EL (cell line): ENCODE measurements at places on chromosomes 2 and 18.
A peak's percentile ranks its signal among the peaks of the same experiment; 100 is the strongest.

- peak; percentile 93 for DNase-seq
These were observed 12.4 kb downstream of the HS6ST1 start for GRCh38 chr2:128306081-128306930.

GRCh38 chr2:104656571-104657163 is 197.2 kb upstream of the POU3F3 start:
- no peak for DNase-seq

DNA sequence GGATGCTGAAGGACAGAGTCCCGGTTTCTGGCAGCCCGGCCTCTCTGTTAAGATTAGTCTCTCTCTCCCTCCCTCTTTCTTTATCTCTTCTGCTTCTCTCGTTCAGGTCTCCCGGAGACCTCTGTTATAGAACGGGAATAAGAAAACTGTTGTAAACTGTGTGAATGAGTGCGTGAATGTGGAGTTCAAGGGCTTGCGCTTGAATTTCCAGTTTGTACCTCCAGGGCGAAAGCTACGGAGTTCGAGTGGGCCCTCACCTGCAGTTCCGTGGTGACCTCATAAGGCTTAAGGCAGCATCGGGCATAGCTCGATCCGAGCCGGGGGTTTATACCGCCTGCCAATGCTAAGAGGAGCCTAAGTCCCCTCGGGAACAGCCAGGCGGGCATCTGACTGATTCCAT is 26.4 kb downstream of the SKA1 start:
- no peak for DNase-seq

- no peak for DNase-seq
These were observed 1367.2 kb upstream of the CELF4 start for GRCh38 chr18:38932752-38933151.

DNA sequence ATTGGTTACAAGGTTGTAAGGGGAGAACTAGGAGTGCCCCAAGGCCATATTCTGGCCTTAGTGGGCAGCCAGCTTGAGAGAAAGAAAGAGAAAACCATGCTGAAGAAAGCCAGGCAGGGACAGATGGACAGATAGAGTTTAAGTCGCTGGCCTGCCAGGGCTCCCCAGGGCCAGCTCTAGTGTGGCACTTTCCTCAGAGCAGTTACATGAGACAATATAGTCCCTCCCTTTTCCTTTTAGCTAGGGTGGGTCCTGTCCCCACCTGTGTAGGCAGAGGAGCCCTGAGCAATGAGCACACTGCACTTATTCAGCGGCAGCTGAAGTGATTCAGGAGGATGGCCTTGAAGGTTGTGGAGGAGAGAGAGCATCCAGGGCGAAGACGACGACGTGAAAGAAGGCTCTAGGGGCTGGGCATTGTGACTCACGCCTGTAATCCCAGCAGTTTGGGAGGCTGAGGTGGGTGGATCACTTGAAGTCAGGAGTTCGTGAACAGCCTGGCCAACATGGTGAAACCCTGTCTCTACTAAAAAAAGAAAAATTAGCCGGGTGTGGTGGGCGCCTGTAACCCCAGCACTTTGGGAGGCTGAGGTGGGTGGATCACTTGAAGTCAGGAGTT is 152.0 kb upstream of the SLC1A4 start:
- DNase-seq: peak; percentile 74

DNA sequence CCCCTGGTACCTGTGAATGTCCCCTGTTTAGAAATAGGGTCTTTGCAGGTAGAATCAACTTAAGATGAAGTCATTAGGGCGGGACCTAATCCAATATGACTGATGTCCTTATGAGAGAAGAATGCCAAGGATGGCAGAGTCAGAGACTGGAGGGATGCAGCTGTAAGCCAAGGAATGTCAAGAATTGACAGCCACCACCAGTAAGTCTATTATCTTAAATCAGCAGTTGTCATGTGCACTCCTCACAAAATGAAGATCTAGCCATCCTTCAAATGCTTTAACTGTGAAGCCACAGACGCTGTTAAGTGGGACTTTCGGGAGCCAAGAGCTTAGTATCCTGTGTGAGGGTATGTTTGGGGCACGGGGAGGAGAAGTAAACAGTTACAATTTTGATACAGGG is 83.2 kb downstream of the ITGA4 start:
- DNase-seq: peak; percentile 23

DNA sequence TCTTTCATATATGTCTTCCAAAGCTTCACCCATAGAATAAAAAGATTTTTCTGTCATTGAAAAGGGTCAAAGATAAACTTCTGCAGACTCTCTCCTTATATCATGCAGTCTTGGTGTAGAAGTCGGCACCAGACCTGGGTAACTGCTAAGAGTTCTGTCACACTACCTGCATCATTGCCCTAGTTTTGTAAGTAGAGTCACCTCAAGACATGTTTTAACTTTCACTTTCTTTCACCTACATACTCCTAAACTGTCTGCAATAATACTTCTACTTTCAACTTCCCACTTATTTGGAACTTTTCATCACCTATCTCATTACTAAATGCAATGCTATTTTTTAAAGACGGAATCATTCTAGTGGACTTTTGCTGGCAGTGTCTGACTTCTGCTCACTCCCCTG is 475.6 kb upstream of the VRK2 start:
- no peak for DNase-seq

- no peak for DNase-seq
These were observed 272.9 kb upstream of the FIGN start for GRCh38 chr2:164008752-164009151.

GRCh38 chr2:189097934-189098333 is 81.6 kb downstream of the COL5A2 start:
- no peak for DNase-seq

DNA sequence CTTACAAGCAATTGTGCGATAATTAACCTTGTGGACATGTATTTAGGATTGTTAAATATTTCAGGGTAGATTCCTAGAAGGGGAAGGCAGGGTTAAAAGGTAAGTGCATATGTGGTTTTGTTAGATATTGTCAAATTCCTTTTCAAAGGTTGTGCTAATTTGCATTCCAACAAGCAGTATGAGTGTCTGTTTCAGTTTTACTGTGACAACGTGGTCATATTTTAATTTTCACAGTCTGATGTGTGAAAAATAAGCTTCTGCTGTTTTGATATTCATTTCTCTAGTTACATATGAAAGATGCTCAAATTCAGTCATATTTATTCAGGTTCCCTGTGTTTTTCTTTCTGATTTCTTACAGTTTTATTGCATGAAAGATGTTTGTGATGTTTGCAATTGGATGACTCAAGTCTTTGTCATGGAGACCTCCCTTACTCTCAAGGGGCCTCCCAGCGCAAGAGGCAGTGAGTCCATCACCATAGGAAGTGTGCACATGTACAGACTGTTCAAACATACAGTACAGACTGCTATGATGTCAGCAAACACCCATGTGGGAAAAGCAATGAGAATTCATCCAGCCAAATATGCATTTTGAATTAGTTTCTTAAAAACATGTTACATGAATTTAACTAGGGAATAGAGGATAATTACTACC is 310.8 kb downstream of the GALR1 start:
- no peak for DNase-seq

- peak; percentile 19 for DNase-seq
These were observed 60.0 kb upstream of the LRP1B start for GRCh38 chr2:142190805-142191204.

- DNase-seq: no peak
These were observed 3.9 kb upstream of the TTC39C start for GRCh38 chr18:24010673-24011072.
